ENCODE measurements at places on chromosomes 1 and 21.

- DNase-seq: no peak
These were observed 1943.0 kb downstream of the MRPL39 start for GRCh38 chr21:23664193-23664694.

DNA sequence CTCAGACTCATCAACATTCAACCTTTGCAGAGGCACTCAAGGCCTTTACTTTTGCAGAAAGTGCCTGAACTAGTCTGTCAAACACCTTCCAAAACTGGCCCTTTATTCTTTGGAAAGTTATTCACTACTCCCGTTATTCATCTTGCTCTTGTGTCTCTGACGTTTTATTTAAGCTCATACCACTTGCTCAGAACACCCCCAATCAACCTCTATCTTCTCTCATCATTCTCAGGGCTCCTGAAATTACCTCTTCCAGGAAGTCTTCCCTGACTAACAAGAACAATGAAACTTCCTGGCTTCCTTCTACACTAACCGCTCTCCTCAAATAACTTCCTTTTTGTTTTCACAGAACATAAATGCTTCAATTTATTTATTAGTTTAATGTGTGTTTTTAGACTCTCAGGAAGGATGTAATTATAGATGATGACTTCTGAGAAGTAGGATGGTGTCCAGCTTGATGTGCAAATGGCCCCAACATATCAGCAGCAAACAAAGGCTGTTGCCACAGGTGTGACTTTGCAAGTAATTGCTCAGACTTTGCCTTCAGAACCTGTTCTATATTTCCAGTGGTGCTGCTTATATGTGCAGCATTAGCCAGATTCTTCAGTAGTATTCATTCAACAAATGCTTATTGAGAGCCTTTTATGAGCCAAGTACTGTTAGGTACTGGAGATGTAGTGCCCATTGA, 22.8 kb upstream of the BATF3 start:
- DNase-seq: no peak

- no peak for DNase-seq
These were observed 153.4 kb downstream of the FMN2 start for GRCh38 chr1:240244968-240245628.

GRCh38 chr1:68791800-68792199, 294.9 kb upstream of the DEPDC1 start:
- DNase-seq: no peak

- peak; percentile 17 for DNase-seq
These were observed at the start of gene TSPAN2 for GRCh38 chr1:115089420-115090185. Gene TSPAN2 (minus strand): TSS chr1:115089503. CDS start chr1:115089432, 71 bp downstream.

Data from NCI-H1417 treated with DMSO at 0.1 percent for 48 hours (cell line).